ENCODE measurements at places on chromosomes 5 and 9.

DNA sequence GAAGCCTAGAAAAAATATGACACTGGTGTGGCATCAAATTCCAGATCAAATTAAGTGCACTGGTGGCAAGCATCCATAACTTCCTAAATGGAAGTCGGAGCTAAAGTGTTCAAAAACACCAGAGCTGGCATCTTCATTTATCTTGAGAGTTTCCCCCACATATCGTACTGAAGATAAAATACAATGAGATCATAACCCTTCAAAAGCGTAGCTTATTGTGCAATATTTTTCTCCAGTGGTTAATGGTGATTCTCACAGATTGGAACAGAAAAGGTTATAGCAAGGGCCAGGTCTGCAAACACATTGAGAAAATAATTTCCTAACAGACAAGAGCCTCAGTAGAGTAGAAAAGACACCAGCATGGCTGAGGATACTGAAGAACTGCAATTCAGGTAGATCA is 147.6 kb downstream of the SEMA5A start:
- DNase-seq: no peak

- no peak for DNase-seq
Measured at GRCh38 chr9:136947955-136948510, 3.0 kb downstream of the C8G start.

DNA sequence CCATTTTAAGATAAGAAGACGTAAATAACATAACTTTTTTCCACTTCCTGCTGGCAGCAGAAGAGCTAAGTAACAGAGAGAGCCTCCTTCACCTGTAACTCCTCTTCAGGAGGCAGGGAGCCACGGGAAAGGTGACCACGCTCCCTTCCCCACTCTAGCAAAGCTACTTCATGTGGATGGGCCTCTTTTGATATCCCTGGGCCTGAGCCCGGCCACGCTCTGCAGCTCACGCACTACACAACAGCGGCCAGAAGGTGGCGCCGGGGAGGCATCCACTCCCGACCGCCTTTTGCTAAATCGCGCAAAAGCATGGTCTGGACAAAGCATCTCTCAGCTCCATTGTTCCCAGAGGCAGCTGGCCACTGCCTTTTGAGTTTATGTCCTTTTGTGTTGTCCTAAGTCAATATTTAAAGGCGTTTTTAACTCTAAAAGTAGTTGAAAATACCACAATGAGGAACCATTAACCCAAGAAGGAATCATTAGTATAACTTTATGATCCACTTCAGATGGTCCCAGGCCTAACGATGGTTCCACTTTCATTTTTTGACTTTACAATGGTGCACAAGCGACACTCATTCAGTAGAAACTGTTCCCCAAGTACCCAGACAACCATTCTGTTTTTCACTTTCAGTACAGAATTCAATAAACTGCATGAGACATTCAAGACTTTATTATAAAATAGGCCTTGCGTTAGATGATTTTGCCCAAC is 23.6 kb downstream of the CMBL start:
- DNase-seq: peak; percentile 73

DNA sequence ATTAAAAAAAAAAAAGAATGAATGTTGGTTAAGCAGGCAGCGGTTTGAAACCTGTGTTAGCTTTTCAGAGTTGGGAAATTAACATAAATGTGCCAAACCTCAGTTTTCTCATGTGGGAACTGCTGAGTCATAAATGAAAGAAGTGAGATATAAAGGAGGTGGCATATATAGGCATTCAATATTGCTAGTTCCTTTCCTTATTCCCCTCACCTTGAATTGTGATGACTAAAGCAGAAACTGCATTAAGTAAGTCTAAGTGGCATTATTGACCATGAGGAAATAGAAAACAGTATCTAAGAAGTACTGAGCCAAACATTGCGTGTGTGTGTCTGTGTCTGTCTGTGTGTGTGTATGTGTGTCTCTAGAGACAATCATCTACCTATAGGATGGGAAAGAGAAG is 691.2 kb downstream of the TLR4 start:
- DNase-seq: no peak

DNA sequence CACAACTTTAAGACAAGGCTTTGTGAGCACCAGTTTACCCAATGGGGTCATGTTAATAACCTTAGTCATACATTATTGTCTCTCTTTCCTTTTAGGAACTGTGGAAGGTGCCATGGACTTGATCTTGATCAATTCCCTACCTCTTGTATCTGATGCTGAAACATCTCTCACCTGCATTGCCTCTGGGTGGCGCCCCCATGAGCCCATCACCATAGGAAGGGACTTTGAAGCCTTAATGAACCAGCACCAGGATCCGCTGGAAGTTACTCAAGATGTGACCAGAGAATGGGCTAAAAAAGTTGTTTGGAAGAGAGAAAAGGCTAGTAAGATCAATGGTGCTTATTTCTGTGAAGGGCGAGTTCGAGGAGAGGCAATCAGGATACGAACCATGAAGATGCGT is 48.7 kb downstream of the TEK start:
- DNase-seq: no peak

DNA sequence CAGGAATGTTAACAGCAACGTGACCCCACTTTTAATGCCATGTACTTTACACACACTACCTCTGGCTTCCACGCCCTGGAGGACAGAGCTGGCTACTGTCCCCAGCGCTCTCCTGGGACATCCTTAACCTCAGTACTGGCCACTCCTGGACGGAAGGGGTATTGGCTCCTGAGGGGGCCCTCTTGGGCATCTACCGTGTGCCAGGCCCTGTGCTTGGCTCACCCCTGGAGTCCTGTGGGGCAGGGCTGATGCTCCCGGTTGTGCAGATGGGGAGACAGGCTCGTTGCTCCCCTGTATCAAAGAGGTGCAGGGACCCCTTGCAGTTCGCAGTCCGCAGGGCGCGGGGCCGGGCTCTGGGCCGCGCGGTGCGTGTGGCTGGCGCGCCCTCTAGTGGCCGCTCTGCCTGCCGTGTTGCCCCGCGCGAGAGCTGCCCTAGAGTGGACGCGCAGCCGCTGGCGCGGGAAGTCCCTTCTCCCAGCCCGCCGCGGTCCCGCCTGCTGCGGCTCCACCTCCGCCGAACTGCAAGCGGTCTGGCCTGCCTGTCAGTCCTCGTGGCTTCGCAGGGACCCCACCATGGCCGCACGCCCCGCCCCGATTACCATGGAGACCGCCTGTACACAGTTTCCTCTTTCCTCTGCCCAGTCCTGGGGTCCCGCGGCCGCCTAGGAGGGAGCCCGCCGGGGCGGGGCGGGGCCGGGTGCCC is at the start of gene WDR38:
TSS of gene WDR38 (plus strand) at position 632 of the 703 bp plus-strand sequence. CDS start 72 bp downstream, outside the sequence.
- DNase-seq: peak; percentile 79

- DNase-seq: no peak
Measured at GRCh38 chr5:74274326-74274725, 366.2 kb downstream of the ENC1 start.

DNA sequence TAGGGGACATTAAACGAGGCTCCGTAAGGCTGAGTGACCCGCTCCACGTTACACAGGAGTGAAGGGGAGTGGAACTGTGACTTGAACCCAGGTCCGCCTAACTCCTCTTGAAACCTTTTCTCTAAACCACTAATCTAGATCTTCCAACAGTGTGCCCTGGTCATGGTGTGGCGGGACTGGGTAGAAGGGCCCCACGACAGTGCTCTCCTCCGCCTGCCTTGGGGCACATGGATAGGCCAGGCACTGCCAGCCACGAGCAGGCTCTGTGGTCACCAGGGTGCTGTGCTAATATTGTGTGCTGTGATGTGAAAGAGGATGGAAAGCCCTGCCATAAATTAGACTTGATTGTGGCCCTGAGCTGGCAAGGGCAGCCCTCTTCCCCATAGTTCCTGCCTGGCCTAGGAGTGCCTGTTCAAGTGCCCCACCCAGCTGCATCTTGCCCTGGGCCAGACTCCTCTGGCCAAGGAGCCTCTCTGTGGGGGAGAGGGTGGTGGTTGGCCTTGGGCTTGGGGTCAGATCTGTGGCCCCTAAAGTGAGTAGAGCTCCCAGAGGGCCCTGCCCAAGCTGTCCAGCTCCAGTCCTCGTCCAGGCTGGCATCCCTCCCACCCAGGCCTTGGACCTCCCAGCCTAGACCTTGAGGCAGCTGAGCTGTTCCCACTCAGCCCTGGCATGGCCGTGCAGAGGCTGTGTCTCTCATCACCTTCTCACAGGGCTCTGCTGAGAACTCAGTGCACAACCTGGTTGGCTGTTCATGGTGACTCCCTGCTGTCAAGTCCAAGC is 67.8 kb upstream of the TBC1D2 start:
- DNase-seq: no peak

DNA sequence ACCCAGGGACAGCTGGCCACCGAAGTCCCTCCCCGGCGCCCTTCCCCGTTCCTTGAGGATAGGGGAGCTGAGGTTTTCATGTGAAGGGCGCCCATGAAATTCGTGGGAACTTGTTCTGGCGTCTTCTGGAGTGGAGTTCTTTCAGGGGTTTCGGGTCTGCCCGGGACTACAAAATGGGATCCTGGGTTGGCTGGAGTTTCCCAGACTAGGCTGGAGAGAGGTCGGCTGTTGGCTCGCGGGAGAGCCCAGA is 3.6 kb upstream of the RGMB start:
- DNase-seq: no peak

DNA sequence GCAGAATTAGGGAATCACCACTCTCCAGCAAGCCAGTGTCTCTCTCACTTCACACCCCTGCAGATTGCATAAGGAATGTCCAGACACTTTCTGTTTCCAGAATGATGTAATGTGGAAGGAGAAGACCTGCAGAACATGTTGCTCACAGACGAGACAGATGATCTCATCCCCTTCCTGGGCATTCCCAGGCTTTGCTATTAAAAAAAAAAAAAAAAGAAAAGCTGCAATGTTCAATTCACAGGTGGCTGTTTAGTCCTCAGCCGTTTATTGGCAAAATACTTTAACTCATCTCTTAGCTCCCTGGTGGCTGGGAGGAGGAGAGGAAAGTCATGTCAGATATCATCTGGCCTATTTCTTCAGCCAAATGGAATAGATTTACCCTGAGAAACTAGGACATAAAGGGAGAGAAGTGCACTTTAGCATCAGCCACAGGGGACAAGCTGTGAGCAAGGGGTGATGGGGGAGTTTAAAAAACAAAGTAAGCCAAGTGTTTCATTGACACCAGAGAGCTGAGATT is 95.9 kb upstream of the TNC start:
- no peak for DNase-seq

GRCh38 chr9:99039505-99040182 is 65.3 kb upstream of the TGFBR1 start:
- no peak for DNase-seq

DNA sequence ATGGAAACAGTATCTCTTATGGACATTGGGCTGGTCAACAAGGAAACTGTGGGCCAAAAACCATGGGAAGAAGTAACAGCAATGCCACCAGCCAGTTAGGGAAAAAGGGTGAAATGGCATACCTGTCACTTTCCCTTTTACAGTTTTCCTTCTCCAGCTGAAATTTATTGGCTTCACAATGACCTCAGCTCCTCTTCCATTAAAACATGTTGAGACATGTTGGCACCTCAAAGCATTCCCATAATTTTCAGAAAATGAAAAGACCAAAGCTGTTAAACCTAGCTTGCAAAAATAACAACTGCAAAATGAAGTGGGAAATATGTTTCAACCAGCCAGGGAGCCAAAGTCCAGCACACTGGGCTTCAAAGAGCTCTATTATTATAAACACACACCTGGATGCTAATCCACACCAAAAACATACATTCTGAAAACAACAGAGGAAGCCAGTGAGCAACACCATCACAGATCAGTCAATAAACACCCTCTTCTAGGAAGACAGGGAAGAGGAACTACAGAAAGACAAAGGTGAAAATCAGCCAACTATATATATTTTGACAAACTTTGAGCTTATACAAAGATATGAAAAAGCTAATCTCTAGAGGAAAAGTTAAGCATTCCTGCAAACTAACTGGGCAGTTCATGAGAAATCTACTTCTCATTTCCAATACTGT is 78.4 kb upstream of the PTGER4 start:
- DNase-seq: no peak

DNA sequence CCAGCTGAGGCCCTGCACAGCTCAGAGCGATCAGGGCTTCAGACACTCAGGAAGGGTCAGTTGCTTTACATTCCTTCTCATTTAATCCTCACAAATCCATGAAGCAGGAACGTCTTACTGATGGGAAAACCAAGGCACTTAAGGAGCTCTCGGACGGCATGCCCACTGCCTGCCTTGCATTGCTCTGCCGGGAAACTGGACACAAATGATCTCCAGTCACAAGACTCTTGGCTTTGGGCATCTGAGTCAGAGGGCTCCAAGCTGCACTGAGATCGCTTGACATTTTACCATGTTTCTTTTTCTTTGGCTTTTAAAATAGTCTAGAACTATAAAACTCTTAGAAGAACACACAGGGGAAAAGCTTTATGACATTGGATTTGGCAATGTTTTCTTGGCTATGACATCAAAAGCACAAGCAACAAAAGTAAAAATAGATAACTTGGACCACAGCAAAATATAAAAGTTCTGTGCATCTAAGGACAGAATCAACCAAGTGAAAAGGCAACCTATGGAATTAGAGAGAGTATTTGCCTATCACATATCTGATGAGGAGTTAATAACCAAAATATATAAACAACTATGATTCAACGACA is 43.6 kb upstream of the HRH2 start:
- DNase-seq: no peak

- DNase-seq: no peak
Measured at GRCh38 chr9:125761676-125762450, 14.7 kb downstream of the PBX3 start.

DNA sequence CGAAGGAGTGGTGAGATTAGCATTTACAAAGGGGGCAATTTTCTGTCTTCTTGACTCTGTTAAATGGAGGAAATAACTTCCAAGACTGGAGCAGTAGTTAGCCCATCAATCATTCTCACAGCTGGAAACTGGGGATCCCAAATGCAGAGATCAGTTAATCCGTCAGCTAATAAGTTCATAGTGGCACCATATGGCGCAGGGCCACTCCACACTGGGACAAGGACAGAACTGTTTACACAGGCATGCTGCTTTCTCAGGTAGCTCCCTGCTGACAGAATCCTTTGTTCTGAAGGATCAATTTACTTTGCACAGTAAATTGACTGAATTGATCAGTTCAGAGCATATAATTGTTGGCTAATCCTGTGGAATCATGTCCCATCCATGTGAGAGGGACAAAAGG is 395.7 kb downstream of the TMEM161B start:
- DNase-seq: no peak

DNA sequence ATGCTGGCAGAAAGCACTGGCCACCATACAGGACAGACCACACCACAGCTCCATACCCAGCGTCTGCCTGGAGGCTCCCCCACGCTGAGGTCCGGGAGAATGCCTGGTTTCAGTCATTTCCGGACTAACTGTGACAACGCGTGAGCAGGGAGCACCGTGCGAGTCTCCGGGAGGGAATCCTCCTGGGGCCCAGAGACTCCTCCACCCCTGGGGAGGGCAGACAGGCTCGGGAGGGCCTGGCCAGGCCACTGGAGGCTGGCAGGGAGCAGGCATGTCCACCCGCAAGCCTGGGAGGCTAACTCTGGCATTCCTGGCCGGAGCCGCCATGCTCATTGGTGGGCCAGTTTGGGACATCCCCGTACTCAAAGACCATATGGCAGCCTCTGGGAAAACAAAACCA is 6.5 kb downstream of the BRD3OS start:
- no peak for DNase-seq

- DNase-seq: no peak
Measured at GRCh38 chr5:138354387-138354786, 1.9 kb downstream of the KDM3B start.

GRCh38 chr5:55313870-55314617 is 6.3 kb downstream of the MTREX start:
- no peak for DNase-seq
